ENCODE measurements at places on chromosomes 2 and 18.

DNA sequence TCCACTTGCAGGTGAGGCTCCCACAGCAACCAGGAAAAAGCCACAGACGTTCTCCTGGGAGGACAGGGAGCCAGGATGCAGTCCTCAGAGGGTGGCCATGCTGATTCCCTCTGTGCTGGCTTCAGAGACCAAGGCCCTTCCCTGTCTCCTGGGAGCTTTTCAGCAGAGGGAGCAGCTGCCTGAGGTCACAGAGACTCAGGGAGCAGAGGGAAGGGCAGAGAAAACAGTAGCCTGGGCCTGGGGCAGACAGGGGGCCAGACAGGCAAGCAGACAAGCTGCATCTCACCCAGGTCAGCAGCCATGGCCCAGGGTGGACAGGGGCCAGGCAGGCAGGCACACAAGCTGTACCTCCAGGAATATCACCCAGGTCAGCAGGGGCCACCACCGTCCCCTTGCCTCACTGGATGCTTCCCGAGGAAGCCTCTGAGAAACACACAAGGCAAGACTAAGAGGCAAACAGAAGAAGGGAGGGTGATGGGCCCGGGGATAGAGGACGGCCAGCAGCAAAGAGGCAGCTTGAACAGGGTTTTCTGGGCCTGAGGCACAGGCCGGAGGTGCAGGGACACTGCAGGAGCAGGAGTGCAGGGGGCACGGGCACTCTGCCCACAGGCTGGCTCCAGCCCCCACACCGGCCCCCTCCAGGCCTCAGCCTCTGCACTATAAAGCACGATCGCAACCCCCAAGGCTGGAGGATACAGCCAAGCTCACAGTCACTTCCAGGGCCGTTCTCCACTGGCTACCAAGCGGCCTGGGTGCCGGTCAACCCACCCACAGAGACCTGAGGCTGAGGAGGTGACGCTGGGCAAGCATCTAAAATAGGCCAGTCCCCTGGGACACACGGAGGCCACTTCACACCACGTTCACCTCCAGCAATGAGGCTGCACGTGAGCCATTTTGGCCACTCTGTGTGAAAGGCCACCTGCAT is 6.1 kb downstream of the SLC66A2 start:
- DNase-seq = no peak

DNA sequence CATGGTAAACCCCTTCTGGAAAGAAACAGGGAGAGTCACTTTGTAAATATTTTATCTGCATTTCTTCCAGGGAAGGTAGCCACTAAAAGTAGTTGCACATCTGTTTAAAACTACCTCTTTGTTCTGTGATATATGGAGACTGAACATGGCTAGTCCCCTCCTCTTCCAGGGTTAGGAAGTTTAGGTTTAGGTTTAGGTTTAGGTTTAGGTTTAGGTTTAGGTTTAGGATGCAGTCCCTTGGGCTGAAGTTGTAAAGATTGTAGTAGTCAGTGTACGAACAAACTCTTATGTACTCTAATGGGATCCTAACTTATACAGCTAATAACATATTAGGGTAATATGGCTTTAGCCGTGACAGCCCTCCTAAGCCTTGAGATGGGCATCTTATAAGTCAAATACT is 880.2 kb upstream of the TMEFF2 start:
- DNase-seq = no peak

GRCh38 chr18:5584746-5585417 is 41.1 kb upstream of the EPB41L3 start:
- DNase-seq = no peak

DNA sequence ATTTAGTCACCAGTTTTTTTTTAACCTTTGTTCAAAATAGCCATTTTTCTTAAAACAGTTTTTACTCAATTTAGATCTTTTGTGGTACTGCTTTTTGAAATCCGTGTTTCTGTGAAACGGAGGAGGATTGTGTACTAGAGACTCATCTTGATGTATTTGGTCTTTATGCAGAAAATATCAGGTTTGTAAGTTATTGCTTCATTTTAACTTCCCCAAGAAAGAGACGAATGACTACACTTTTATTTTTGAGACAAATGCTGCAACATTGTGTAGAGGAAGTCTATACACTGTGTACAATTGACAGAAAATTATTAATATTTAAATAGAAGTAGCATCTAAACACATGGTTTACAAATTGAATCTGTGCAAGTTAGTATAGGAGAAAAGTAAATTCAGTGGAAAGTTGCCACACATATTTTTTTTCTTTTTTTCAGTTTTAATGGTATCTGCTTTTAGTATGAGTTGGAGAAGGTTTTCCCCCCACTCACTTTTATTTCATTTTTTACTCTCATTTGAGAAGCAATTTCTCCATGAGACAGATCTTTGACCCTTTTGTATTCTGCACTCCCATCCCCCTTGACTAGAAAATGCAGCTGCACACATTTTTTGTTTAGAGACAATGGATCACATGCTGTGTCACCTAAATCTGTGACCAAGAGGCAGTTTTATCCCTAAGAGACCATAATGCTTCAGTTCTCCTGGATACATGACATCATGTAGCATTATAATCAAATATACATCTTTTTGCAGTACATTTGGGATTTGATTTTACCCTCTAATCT is 200.8 kb upstream of the STON1 start:
- DNase-seq = no peak

DNA sequence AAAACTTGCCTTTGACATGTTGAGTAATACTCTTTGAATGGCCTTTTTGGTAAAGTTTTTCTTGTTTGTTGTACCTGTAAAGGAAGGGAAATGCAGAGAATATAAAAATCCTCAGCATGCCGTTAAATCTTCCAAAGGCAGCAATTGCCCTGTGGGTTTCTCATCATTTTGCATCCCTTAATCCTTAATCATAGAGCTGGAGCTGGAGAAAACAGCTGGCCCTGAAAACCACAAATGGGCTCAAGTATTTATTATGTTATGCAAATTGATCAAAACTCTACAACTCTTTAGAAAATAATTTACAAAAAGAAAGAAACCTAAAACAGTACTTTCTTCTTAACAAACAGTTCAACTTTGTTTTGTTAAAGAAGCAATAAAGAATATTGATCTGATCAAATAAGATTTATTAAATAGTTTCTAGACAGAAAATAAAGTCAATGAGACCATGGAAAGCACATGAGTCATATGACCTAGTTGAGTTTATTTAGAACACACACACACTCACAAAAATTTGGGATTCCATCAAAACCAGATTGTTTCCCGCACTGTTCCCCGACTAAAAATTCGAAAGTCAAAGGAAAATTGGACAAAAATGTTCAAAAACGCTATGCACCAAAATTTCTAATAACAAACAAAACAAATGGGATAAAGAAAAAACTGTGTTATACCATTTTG is 309.0 kb downstream of the GULP1 start:
- DNase-seq = no peak

DNA sequence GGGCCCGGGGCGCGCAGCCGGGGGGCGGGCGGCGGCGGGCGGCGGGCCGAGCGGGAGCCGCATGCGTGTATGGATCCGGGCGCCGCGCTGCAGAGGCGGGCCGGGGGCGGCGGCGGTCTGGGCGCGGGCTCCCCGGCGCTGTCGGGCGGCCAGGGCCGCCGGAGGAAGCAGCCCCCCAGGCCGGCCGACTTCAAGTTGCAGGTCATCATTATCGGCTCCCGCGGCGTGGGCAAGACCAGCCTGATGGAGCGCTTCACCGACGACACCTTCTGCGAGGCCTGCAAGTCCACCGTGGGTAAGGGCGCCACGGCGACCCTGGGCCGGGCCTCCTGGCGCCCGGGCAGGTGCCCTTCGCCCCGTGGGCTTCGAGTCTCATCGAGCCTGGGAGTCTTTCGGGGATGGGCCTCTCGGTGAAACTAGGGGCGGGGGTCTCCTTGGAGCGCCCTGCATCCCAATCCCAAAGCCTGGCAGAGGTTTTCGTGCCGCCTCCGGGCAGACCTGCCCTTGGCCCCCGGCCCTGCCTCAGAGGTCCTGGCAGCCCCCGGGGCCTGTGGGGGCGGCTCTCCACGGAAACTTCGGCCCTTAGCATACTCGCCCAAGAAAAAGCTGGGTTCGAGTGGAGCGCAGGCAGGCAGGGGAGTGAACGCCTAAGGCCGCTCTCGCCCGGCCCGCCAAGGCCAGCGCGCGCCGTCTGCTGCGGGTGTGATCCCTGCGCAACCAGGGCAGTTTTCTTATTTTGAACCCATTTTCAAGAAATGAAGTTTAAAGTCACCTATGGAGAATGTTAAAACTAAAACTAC is 622 bp downstream of the RAB12 start:
- peak; percentile 23 for DNase-seq

DNA sequence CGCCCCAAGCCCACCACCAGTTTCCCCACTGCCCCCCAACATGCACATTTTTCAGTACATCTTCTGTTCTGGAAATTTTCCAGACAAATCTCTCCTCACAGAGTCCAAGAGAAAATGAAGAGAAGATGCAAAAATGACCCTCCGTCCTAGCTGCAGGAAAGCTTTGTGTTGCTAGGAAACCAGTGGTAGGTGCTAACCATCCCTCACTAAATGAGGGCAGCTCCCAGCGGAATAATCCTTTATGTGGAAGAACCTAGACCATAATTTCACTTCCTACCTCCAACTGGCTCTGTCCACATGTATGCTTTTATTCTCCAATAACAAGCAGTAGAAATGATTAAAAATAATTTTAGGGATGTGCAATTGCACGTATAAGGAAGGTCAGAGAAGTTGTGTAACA is 311.9 kb upstream of the EPHA4 start:
- no peak for DNase-seq

- no peak for DNase-seq
Measured at GRCh38 chr2:101732199-101732598, 34.7 kb downstream of the MAP4K4 start.

- no peak for DNase-seq
Measured at GRCh38 chr2:181998891-181999654, 13.4 kb downstream of the PPP1R1C start.

GRCh38 chr2:144548532-144549191 is 28.7 kb upstream of the ZEB2 start:
- no peak for DNase-seq

DNA sequence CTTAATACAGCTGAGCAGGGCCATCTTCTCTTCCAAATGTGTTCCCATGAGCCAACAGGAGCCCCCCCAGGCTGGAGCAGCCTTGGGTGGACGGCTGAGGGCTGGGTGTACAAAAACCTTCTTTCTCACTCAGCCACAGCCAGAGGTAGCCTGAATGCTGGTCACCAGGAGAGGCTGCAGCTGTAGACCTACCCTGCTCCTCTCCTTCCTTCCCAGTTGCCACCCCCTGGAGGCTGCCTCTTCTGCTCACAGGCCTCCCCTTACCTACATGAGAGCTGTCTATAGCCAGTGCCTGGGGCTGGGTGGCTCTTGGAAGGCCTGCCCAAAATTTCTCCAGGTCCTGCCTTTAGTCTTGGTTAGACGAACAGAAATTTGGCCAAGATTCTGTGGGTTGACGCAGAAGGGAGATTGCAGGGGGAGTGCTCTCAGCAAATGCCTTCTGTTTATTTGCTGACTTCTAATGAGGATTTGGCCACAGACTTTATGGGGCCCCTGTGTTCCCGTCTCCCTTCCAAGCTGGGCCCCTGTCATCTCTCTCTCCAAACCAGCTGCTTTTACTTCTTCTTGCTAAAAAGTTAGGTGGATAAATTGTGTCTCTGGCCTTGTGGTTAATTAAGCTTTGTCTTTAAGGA is 18.3 kb downstream of the CELF4 start:
- DNase-seq = no peak

All from hematopoietic multipotent progenitor cell treated with erythropoietin and hydrocortisone succinate and interleukin-3 and kit ligand, for 8 days (in vitro differentiated cells).